ENCODE measurements at places on chromosomes 4 and X.
A peak's percentile ranks its signal among the peaks of the same experiment; 100 is the strongest.

DNA sequence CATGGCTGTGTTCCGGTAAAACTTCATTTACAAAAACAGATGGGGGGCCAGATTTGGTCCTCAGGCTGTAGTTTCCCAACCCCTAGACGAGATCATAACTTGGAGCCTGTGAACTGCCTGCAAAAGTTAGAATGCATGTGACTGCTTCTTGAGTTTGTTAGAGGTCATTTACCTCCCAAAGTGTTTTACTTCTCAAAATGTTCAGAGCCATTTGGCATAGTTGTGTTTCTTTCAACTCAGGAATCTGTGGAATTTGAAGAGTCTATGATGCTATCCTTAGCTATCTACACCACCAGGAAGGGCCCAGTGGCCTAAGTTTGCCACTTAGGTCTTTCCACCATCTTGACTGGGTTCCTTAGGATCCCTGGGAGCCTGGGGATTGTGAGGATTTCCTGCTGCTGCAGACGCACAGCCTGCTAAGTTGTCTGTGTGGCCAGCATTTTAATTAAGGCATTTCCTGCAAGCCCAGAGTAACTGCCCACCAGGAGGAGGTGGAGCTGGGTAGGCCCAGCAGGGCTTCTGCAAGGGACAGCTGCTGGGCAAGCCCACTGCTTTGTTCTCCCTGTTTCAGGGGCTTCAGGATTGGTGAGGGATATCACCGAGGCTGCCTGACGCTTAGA, 53.1 kb downstream of the CCNI start:
- DNase-seq: no peak

DNA sequence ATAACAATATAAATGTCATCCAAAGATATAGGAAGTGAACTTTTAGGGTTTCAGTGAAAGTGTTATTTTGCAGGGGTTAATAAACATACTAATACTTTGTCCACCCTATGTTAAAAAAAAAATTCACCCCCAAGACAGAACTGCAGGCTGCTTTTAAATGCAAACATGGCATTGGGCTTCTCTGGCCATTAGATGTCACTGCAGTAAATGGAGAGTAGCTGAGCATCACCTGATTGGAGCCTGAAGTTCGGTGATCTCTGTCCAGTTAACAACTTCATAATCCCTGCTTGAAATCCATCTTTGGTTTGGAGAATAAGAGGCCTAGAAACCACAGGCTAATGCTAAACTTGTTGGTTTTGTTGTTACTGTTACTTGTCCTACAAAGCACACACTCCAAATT, 18.7 kb downstream of the SLC25A43 start:
- peak; percentile 21 for DNase-seq

- DNase-seq: no peak
Observed at GRCh38 chr4:19455196-19455595, 796.5 kb upstream of the SLIT2 start.

GRCh38 chrX:27008486-27008885, 454.7 kb downstream of the PPP4R3C start:
- no peak for DNase-seq

GRCh38 chrX:40012868-40013265, 84.9 kb downstream of the BCOR start:
- DNase-seq: no peak

DNA sequence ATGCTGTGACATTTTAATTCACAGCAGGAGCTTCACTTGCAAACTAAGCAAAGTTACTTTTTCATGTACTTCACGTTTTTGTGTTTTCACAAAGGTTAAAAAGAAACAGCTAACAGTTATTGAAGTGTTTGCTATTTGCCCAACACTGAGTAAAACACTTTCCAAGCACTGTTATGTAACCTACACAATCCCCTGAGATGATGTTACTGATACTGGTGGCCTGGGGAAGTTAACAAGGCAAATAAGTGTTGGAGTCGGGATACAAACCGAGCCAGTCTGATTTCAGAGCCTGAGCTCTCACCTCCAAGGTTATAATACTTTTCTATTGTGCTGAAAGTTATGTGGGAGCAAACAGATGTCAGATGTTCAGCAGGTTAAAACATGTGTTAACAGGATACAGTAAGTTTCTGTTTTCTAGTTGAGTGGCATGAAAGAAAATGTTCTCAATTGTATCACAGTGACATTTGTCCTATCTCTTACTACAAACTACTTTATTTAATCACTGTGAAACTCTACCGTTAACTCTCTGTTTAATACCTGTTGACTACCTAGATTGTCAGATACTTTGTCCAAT, 3.9 kb upstream of the CXCL13 start:
- DNase-seq: no peak

DNA sequence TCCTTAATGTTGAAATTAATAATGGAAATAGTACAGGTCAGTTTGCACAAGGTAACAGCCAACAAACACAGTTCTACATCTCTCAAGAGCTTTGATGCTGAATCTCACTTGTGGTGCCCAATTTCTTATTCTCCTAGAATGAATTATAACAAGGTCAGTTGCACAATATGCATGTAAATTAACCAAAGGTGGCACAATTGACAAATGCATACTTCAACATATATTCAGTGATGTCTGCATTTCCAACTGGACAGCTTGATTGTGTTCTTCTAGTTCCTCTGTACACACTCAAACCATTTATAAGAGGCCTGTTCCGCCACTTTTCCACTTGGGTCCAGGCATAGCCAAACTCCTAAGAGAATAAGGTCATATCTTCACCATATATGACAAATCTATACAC, 210.3 kb upstream of the EPHA5 start:
- no peak for DNase-seq

GRCh38 chr4:150119492-150119891, 41.2 kb downstream of the DCLK2 start:
- DNase-seq: no peak

- DNase-seq: no peak
Observed at GRCh38 chrX:108053218-108053617, 8.4 kb downstream of the VSIG1 start.

DNA sequence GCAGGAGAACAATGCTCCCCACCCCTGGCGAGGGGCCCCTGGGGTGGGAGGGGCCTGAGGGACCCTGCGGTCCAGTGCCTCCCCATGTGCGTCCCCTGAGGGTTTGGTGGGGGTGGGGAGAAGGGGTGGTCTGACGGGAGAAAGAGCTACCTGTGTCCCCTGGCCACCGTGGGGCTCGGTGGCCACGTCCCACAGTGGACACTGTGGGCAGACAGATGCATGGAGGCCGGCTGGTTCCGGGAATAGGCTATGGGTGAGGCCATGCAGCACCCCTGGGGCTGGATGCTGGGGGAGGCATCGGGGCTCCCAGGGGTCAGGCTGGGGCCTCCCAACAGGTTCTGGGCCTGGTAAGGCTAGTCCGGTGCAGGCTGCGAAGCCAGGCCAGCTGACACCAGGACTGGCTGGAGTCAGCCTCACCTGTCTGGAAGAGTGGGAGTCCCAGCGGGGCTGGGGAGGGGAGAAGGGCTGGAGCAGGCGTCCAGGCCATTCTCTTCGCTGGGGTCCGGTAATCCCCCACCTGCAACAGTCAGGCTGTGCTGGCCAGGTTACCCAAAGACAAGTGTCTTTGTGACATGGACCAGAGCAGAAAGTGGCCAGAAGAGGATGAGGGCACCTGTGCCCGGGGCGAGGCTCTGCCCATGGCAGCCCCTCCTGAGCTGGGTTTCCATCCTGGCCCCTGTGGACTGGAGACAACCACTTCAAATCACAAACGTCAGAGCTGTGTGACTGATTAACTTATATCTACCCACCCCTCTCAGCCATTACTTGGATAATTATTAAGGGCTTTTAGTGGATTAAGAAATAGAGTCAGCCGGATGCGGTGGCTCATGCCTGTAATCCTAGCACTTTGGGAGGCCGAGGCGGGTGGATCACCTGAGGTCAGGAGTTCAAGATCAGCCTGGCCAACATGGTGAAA, 1.4 kb upstream of the FAM53A start:
- DNase-seq: no peak

- DNase-seq: no peak
Observed at GRCh38 chr4:99008051-99008450, 12.5 kb downstream of the METAP1 start.

DNA sequence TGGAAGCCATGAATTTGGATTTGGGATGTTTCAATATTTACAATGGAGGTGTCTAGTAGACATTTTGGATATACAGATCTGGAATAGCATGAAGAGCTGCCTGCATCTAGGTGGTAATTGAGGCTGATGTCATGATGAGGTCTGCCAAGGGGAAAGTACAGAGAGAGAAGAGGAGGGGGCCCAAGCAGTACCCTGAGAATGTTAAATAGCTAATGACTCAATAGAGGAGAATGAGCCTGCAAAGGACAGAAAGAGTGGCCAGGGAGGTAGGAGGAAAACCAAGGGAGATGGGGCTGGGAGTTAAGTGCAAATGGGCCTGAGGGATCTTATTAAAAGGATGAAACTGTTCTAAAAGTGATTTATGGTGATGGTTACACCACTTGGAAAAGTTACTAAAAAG, 182.2 kb upstream of the KIT start:
- DNase-seq: no peak

GRCh38 chrX:132489578-132490419, 961 bp upstream of the MBNL3 start:
- peak; percentile 30 for DNase-seq

DNA sequence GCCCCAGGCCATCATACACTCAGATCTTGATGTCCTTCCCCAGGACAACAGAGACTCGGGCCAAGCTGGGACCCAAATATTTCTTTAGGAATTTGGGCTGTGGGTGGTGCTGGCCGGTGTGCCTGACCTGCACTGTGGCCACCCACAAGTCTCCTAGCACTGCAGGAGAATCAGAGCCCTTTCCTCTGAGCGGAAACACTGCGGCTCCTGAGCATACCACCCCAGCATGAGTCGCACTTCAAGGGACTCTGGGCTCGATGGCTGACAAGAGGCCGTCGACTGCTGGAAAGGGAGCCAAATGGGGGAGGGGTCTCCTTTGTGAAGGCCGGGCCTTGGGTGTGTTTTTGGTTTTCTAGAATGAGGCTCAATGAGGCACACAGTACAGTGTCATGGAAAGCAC, 13.0 kb upstream of the IRAK1 start:
- DNase-seq: no peak

- DNase-seq: no peak
Observed at GRCh38 chrX:19836337-19836736, 51.1 kb downstream of the SH3KBP1 start.

- peak; percentile 94 for DNase-seq
Observed at GRCh38 chrX:23907498-23908218, at the start of the genes APOO and CXorf58. Gene APOO, minus strand, starts transcription at chrX:23907938. Its CDS starts 236 bp downstream, at chrX:23907702. Gene CXorf58, plus strand, starts transcription at chrX:23908006. Its CDS starts 2,297 bp downstream, at chrX:23910303.

GRCh38 chr4:150367326-150367725, 214.6 kb upstream of the MAB21L2 start:
- no peak for DNase-seq

DNA sequence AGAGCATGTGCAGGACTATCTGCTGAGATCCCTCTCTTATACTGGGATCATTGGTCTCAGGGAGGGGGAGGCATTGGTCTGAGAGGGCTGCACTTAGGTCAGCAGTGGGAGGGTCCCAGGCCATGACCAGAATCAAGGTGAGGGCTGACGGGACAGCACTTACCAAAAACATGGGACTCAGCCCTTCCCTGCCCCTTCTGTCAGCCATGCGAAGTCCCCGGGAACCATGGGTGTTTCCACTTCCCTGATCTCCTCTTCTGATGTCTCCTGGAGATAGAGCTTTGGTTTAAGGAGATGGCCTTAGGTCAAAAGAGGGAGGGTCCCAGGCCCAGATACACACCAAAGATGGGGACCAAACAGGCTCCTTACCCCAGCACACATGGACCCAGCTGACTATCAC, 12.9 kb upstream of the HSFX1 start:
- DNase-seq: no peak

DNA sequence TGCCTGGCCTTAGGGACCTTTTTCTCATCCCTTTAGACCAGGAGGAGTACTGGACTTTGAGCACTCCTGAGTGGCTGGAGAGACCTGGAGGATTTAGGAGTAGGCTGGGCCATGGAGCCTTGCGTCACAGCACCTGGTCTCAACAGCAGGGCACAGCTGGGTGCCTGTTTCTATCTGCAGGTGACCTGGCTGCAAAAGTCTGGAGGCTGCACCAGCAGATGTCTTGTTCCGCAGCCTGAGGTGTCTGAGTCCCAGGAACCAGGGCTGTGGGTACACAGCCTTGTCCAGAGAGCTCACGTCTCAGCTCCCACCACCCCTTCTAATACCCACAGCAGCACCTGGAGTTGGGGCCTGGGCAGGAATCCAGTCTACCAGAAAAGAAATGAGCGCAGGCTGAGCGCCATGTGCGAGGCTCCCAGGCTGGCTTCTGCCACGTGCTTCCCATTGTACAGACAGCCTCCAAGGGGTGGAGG, 5.0 kb upstream of the NSD2 start:
- DNase-seq: no peak
